SK-MEL-5 (cell line): ENCODE measurements at places on chromosomes 12 and 14.

DNA sequence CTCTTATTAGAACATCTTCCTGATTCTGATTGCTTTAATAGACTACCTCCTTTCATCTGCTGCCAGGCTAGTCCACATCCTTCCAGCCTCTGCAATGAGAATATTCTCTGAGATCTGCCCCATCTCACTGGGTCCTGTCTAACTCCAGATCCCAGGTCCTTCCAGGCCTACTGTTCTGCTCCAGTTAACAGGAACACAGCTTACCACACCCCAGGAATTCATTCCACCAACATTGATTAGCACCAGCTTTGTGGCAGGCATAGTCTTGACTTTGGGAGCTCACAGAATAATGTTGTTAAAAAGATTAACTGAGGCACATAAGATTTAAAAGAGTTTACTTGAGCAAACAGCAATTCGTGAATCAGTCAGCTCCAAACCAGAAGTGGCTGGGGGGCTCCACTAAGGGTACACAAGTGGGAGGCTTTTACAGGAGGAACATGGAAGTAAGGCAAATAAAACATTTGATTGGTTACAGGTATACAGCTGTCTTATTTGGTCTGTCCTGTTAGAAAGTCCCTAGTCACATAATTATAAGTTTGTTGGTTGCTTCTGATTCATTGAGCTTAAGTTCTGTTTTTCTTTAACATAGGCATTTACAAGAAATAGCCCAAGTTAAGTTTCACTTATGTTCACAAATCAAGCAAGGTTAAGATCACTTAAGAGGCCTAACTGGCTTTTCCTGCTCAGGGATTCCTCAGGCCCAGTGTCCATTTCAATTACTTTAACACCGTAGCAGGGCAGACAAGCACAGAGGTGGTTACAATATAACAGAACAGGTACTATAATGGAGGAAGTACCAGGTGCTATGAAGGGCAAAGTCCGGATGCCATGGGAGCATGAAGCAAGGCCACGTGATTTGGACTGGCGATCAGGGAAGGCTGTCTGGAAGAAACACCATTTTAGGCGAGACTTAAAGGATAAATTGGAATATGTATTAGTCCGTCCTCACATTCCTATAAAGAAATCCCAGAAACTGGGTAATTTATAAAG is 12.2 kb upstream of the MYH7 start:
- DNase-seq: no peak

- DNase-seq: peak; percentile 49
Measured at GRCh38 chr14:44782775-44783238, 178.9 kb downstream of the KLHL28 start.

GRCh38 chr14:101980700-101981099 is 16.3 kb downstream of the DYNC1H1 start:
- DNase-seq: peak; percentile 93

DNA sequence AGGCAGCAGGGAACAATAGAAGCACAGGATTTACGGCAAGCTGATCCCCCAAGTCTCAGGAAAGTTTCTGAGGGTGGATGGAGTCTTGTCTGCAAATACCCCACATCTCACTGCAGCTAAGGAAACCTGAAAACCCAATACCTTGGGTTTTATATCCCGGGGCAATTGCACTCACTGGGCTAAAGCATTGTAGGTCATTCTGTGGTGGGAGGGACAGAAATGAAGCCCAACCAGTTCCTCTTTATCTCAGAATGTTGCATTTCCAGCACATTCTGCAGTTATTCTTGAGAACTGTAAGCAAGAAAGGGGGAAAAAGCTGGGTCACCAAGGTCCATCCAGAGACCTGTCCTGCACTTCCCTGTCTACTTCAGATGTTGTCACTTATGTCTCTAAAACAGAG is 39.8 kb downstream of the C12orf42 start:
- DNase-seq: no peak

- no peak for DNase-seq
Measured at GRCh38 chr14:68972507-68973218, 6.4 kb downstream of the ACTN1 start.

- no peak for DNase-seq
Measured at GRCh38 chr12:11070999-11071398, 8.9 kb upstream of the TAS2R46 start.

- DNase-seq: no peak
Measured at GRCh38 chr14:30214014-30214413, 286.4 kb upstream of the PRKD1 start.

- peak; percentile 89 for DNase-seq
Measured at GRCh38 chr12:38905480-38906351, at the start of gene CPNE8. Gene CPNE8, minus strand, starts transcription at chr12:38905591. Its CDS starts 57 bp downstream, at chr12:38905534.

DNA sequence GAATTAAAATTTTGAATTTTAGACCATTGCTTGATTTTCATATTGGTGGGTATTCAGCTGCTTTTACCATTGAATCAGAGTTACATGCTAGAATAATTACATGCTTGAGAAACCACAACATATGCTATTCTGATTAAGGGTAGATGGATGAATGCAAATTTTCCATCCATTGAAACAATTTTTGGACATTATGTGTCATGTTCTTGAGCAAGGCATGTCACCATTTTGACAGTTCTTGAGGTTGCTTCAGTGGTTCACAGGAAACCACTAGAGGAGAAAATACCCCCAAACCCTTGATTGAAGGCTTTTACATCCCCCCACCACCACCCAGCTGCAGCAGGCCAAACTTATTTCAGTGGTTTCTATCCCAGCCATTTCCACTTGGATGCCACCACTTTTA is 13.5 kb downstream of the UBR7 start:
- no peak for DNase-seq

DNA sequence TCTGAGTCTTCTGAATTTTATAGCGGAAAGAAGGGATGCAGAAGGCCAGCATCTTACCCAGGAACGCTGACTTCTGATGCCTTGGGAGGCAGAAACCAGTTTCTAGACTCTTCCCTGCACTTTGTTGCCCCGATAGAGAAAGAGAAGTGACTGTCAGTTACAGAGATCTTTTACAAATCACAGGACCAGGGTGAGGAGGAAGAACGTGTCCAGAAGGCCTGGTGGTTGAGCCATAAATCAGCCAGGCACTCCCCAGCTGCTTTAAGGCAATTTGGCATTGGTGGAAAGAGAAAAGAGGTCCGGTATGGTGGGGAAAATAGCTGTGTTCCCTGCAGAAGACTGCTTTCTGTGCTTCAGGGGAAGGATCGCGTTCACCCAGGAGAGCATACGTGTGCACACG is 88.7 kb upstream of the KCNA1 start:
- no peak for DNase-seq

GRCh38 chr14:54567224-54567638 is 303 bp downstream of the SAMD4A start:
- peak; percentile 30 for DNase-seq

DNA sequence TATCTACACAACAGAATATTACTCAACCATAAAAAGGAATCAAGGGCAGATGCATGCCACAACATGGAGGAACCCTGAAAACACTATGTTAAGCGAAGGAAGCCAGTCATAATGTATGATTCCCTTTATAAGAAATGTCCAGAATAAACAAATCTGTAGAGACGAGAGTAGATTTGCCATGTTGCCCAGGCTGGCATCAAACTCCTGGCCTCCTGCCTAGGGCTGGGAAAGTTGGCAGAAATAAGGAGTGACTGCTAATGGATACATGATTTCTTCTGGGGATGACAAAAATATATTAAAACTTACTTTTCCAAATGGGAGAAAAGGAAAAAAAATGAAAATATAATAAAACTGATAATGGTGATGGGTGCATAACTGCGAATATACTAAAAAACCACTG is 10.9 kb downstream of the CLIP1 start:
- no peak for DNase-seq

DNA sequence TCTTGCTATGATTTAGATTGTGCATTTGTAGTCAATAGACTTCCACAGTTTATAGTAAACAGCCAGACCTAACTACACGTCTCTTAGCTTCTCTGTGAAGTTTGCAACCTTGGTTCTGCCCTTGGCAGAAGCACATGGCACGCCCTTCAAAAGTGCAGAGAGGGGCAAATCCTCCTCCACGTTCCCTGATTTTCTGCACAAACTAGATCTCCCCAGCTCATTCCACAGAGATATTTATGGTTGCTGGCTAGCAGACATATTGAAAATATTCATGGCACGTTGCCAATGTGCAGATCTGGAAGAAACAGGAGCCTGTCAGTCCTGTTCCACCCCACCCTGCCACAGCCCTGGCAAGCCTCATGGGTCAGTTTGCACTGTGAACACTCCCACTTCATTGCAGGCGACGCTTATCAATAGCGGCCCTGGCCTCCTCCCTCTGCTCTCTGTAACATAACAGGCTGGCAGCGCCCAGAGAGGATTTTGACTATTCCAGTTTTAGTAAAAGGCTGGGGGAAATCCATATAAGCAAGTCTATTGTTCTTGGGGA is 6.5 kb upstream of the LGALS3 start:
- no peak for DNase-seq

DNA sequence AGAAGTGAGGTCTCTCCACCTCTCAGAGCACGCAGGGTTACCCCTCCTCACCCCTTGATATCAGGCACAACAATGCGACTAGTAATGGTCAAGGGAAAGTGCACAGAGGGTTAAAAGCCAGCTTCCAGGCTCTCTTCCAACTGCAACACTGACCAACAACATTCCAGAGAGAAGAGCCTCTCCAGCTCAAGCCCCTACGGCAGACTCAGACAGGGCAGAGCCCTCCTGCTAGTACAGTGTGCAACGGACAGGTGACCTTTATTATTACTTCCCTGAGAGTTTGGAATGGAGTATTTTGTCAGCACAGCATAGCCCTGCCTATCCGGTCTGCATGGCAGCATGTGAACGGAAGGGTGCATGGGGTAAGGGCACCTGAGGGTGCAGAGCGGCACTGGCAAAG is 73.0 kb downstream of the PTPN21 start:
- DNase-seq: no peak

GRCh38 chr14:106308839-106309389 is 782.5 kb downstream of the TMEM121 start:
- peak; percentile 61 for DNase-seq

- DNase-seq: no peak
Measured at GRCh38 chr14:95885866-95886265, 9.2 kb downstream of the TUNAR start.

GRCh38 chr14:68462683-68463082 is 330.2 kb downstream of the ZFP36L1 start:
- no peak for DNase-seq

DNA sequence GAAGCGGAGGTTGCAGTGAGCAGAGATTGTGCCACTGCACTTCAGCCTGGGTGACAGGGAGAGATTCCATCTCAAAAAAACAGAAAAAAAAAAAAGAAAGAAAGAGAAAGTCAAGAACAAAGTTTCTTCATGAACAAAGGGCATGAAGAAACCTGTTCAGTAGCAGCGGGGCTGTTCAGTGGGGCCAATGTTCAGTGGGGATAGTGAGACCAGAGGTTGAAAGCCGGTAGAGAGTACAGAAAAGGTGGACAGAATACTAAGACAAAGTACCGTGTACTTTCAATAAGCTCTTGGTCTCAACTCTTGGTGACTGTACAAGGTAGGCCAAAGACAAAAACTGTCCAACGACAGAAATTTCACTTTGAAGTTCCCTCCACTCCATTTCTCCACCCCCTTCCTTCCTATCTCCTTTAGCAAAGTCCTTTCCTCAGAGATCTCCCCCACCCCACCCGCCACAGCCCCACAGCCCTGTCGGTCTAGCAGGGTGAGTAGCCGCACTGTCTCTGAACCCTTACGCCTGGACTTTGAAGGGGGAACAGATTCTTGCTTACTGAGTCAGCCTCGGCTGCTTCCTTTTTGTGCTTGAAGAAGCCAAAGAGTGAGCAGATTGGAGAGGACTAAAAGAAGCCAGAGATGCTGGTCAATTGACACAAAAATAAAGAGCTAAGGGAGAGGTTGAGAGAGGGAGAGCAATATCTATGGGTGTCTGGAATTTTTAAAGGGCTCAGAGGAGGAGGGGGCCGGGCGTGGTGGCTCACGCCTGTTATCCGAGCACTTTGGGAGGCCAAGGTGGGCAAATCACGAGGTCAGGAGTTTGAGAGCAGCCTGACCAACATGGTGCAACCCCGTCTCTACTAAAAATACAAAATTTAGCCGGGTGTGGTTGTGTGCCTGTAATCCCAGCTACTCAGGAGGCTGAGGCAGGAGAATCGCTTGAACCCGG is 44.2 kb upstream of the FOS start:
- no peak for DNase-seq

DNA sequence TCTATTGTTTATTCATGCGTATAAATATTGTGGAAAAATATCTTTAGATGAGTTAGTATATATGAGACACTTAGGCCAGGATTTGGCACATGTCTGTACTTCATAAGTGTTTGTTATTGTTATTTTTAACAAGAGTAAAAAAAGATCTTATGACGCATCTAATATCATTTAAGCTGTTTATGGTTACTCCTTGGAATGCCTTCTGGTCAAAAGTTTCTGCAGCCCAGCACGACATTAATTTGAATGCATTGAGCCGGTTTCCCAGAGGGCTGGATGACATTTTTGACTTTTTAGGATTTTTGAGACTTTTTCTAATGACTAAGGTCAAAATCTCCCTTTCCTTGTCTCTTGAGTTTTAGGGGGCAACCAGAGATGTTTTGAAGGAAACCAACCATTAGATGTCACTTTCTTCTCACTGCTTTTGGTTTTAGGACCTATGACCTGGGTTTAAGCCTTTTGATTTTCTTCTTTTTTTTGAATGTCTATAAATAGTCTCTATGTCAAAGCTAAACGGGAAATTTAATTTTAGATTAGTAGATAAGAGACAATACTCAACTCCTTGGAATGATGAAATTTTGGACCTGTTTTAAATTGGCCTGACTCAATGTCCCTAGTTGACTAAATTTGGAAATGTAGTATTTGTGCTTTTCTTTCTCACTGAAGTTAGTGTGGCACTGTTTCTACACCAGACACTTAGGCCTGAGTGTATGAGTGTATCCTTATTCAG is 215.5 kb downstream of the AEBP2 start:
- peak; percentile 6 for DNase-seq

GRCh38 chr12:104121001-104121400 is 17.0 kb downstream of the NFYB start:
- peak; percentile 21 for DNase-seq

DNA sequence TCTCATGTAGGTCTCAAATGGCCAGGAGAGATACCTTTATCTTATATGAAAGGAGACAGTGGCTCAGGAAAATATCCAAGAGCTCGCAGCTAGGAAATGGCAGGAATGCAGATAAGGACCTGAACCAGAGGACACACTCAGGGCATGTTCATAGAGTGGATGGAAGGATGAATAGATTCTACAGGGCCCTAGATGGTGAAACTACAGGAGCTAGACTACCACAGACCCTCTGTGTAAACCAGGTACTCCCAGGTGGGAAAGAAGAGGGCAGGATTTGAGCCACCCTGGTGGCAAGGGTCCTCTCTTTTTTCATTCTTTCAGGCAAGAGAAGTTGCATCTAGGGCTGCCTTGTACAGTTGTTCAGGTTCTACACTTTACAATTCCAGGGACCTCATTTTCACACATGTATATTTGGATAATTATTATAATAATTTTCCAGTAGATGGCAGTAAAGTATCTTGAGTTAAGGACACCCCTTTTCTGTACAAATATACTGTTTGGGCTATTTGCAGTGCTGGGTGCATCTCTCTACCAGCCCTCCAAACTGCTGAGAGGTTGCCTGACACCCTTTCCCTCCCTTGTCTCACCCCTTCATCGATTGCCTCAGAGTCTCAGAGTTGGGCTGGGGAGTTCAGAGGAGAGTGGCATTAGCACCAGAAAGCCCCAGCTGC is 10.5 kb upstream of the ZDHHC22 start:
- DNase-seq: peak; percentile 48

- DNase-seq: no peak
Measured at GRCh38 chr14:33936391-33936790, 14.5 kb downstream of the EGLN3 start.
